ENCODE measurements at places on chromosomes 16 and 17. TPM values are rescaled to one million over a fixed set of nuclear protein-coding genes. Genes with fewer than 3 reads are reported as not detected.

KIAA0753 gene
- 23.9 TPM for total RNA-seq

KRTAP4-5 gene
- total RNA-seq, result not detected

MAP3K14 gene
- total RNA-seq, result 61.0 TPM

MYL4 gene
- total RNA-seq, result not detected

STH gene
- not detected for total RNA-seq

TMED6 gene
- total RNA-seq, result 1.6 TPM

HNF1B gene
- 2.9 TPM for total RNA-seq

PERCC1 gene
- not detected for total RNA-seq

SALL1 gene
- total RNA-seq, result not detected

DOC2B gene
- 0.98 TPM for total RNA-seq

COX6A2 gene
- total RNA-seq, result not detected

TMEM132E gene
- not detected for total RNA-seq

SLC5A2 gene
- total RNA-seq, result not detected

MYH3 gene
- total RNA-seq, result 8.1 TPM

GNG13 gene
- total RNA-seq, result not detected

TBX6 gene
- total RNA-seq, result 2.1 TPM

SYT17 gene
- total RNA-seq, result 1.9 TPM

BCKDK gene
- total RNA-seq, result 44.9 TPM

RAB37 gene
- 7.5 TPM for total RNA-seq

PRAC2 gene
- total RNA-seq, result not detected

TSPOAP1 gene
- total RNA-seq, result 23.6 TPM

Measured in activated CD4-positive, alpha-beta T cell treated with anti-CD3 and anti-CD28 coated beads, Interleukin-2, amount 10 ng/mL, durations not matched to agents 24 days and 14 days (primary cell).